Stimulated activated CD4-positive, alpha-beta T cell treated with anti-CD3 and anti-CD28 coated beads, Interleukin-4, amount 100 ng/mL, for 24 hours (primary cell): ENCODE measurements at places on chromosomes 1 and 21.

GRCh38 chr1:164891615-164892014 is 332.6 kb downstream of the PBX1 start:
- no peak for DNase-seq

GRCh38 chr1:166083887-166084286 is 82.9 kb downstream of the FAM78B start:
- DNase-seq, result no peak

- DNase-seq, result no peak
These were observed 2.2 kb downstream of the RALGPS2 start for GRCh38 chr1:178727014-178727895.

DNA sequence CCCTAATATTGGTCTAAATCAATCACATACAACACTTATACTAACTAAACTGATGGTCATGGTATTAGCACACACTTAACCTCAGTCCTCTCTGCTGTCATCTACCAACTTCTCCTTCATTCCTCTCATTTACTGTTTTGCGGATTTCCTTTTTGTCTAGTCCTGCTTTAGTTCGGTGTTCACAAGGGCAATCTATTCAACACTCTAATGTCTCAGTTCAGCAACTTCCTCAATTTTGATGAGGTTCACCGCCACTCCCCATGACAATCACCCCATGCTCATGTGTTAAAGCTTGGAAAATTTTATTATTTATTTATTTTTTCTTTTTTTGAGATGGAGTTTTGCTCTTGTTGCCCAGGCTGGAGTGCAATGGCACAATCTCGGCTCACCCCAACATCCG is 301.1 kb downstream of the PTPRC start:
- DNase-seq, result no peak

DNA sequence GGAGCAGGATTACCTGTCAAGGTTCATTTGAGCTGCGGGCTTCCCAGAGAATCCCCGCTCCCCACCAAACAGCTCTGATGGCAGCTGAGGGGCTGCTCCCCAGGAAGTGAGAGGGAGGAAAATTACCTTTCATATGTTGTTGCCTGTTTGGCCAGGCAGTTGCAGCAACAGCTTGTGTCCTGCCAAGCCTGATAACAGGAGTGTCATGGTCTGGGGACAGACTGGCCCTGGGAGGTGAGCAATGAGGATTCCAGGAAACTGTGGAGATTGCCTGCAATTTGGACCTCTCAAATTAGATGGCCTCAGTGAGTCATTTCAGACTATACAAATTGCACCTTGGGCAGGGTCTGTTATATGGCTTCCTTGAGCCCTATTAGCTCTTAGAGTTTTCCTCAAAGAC is 189.3 kb downstream of the PTPRU start:
- DNase-seq, result no peak

- no peak for DNase-seq
These were observed 28.3 kb downstream of the NEK7 start for GRCh38 chr1:198185146-198185545.

- DNase-seq, result no peak
These were observed 31.1 kb upstream of the IGSF5 start for GRCh38 chr21:39713905-39714304.
